ENCODE measurements at places on chromosomes 1 and 21. TPM values are rescaled to one million over a fixed set of nuclear protein-coding genes. Genes with fewer than 3 reads are reported as not detected.
A peak's percentile ranks its signal among the peaks of the same experiment; 100 is the strongest.

AMY2A gene
- not detected for total RNA-seq

AK4 gene
- 3.0 TPM for total RNA-seq

UBASH3A gene
- not detected for total RNA-seq

PER3 gene
- total RNA-seq, result 4.2 TPM

RGS16 gene
- total RNA-seq, result 4.4 TPM

SLC26A9 gene
- total RNA-seq, result 0.05 TPM

ADGRB2 gene
- 4.3 TPM for total RNA-seq

ANKRD65 gene
- 0.25 TPM for total RNA-seq

DNA sequence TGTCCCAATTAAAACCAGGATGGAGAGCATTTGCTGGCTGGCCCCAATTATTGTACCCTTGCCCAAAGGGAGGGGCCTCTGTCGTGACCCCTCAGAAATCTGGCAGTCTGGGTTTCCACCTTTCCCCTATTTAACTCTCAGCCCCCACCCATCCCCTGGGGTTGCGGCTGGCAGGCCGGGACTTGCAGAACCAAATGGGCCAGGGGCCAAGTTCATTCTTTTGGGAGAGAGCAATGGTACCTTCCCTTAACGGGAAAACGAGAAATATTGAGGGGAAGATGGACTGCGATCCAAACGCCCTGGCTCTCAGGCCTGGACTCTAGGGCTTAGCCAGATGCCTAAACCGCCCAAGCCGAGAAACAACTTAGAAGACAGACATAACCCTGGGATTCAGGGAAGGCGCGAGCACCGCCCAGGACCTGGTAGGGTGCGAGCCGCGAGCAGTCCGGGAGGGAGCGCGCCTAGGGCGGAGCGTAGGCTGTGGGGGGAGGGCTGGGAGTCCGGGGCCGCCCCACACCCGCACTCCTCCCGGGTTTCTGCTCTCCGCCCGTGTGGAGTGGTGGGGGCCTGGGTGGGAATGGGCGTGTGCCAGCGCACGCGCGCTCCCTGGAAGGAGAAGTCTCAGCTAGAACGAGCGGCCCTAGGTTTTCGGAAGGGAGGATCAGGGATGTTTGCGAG is at the start of gene SLC27A3:
Gene SLC27A3, plus strand, starts transcription at position 628 of the 678 bp plus-strand sequence. CDS start 91 bp downstream, outside the sequence.
- ATAC-seq, result peak; percentile 75

GRCh38 chr1:245085508-245086095 is 69.2 kb upstream of the KIF26B start:
- ATAC-seq, result no peak

- no peak for ATAC-seq
Observed at GRCh38 chr1:224493269-224493668, 58.7 kb upstream of the WDR26 start.

- no peak for ATAC-seq
Observed at GRCh38 chr1:107954719-107955415, 10.1 kb downstream of the VAV3 start.

DNA sequence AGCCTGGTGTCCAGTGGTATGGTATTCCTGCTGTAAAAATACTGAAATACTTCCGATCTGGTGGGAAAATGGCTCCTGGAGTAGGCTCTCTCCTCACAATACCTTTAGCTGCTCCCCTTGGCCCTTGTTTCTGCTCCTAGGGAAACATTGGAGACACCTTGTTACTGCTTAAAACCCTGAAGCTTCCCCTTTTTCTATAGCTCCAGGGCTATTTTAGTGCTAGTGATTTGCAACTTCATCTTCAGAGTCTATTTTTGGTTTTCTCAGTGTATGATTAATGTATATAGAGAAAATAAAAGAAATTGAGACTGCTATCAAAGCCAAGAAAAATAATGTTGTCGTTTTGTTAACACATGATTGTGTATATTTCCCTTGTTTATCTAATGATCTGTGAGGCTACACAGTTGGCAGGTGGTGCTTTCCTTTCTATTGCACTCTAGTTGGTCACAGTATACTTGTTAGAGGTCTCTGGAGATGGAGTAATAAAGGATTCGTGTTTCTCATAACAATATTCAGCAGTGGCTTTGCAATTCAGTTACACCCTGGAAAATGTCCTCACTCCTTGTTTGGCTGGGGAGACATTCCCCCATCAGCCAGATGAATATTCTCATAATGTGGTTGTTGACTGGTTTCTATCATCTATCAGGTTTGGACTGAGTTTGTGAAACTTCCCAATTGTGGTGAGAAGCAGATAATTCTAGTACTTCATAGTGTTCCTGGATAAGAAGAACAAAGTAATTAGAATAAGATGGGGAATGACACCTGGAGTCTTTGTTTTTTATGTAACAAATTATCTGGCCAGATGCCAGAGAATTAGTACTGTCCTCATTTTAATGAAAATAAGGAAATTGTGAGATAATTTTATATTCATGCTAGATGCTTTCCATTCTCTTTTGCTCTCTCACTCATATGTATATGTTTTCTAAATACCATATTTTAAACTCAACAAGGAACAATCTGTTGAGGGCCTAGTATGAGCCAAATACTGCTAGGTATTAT is 44.8 kb upstream of the CACYBP start:
- peak; percentile 99 for ATAC-seq

GRCh38 chr1:62439652-62440371 is 3.0 kb downstream of the USP1 start:
- no peak for ATAC-seq

GRCh38 chr1:186236921-186237320 is 138.1 kb downstream of the TPR start:
- peak; percentile 100 for ATAC-seq

DNA sequence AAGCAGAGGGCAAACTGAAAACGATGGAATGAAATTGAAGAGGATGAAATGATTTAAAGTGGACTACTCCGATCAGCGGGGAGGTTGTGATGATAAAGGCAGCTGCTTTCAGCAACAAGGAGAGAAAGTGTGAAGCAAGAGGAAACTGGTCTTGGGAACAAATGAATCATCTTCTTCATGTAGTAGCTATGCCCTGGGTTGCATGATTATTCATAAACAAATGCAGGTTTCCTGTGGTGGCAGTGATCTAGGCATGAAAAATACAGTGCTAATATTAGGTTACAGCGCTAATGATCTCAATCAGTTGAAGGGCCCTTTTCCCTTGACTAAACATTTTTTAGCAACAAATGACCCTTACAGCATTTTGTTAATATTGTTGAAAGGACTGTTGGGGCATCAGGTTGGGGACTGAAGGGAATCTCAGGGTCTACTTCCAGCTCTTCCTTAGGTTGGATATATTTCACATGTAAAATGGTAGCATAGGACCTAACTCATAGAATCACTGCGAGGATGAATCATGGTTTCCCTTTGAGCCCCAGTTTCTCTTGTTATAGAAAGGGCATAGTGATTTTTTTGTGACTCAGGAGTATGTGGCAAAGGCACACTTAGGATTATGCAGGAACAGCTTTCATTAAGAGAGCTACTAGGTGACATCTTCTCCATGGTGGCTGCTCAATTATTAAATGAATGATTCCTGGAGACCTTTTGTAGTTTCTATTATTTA is 1.9 kb upstream of the ZFYVE9 start:
- ATAC-seq, result no peak

- no peak for ATAC-seq
Observed at GRCh38 chr1:223827193-223827663, 18.5 kb downstream of the TP53BP2 start.

DNA sequence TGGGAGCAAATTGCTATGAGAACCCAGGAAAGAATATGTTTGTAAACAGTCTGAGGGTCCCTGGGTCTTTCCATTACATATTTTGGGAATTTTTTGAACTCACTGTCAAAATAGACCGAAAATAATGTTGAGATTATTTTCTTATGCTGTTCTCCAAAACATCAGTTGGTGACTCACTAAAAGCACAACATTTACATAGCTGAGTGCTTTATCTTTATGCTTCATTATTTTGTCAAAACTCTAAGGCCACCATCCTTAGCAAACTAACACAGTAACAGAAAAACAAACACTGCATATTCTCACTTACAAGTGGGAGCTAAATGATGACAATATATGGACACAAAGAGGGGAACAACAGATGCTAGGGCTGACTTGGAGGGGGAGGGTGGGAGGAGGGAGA is 459.3 kb downstream of the ADGRL2 start:
- no peak for ATAC-seq

- ATAC-seq, result no peak
Observed at GRCh38 chr1:207463571-207463970, 9.4 kb downstream of the CR2 start.

GRCh38 chr1:30765556-30766434 is 8.2 kb upstream of the LAPTM5 start:
- ATAC-seq, result no peak

- peak; percentile 74 for ATAC-seq
Observed at GRCh38 chr1:226548256-226549093, at the start of gene STUM. Gene STUM (plus strand): TSS chr1:226548764. CDS start chr1:226548905, 141 bp downstream.

DNA sequence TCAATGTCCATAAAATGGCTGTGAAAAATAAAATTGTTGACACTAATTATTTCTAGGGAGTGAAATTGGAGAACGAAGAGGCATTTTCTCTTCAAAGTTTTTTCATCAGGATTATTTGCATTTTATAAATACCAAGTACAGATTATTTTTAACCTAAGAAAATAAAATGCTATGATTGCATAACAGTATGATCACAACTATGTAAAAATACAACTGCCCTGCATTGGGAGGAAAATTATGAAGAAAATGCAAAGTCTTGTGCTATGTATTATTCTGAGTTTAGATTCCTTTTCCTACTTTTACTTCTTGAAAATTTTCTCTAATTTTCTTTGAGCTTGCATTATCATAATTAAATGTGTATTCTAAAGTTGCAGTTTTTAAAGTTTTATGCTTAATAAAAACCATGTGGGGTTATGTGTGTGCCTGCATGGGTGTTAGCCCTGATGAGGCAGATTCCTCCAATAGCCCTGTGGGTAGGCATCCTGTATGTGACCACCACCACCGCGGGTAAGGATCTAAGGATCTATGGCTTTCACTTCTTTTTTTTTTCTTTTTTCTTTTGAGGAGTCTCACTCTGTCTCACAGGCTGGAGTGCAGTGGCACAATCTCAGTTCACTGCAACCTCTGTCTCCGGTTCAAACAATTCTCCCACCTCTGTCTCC is 24.7 kb downstream of the STX6 start:
- no peak for ATAC-seq

DNA sequence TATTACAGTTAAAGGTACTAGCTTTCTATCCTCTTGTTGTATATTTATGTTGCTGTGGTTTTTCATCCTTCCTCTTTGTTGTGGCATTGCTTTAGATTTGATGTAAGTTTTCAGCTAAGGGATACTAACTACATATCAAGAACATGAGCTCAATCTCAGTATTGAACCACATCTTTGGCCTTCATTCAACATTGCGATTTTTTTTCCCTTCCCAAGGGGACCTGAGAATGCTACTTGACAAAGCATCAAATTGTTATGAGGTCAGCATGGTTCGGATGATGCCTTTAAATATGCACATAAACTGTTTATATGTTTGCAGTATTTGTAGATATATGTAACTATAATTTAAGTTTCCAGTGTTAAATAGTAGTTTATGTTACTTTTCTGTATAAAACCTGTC is 31.7 kb upstream of the GPR88 start:
- no peak for ATAC-seq

GRCh38 chr1:212555426-212555825 is 53.1 kb upstream of the ATF3 start:
- ATAC-seq, result no peak

DNA sequence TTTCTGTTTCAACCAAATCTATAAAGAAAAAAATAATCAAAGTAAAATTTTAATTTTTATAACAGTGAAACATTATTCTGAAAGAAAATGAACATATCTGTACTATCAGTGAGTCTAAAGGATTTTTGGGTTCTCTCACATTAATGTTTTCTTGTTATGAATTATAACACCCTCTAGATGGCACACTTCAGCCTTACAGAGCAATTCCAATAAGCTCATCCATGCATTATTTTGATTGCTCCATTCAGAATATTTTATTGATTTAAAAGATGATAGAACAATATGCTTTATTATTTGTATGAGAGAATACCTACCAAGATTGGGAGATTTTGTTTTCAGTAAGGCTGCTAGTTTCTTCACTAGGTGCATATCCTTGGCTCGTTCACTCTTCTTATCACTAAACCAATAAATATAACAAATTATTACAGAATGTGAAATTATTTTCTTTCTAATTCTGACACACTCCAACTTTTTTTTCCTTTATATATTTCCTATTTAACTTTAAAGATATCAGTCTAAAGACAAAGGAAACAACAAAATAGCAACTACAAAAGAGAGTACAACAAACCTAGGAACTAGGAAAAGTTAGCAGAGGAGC is 82.4 kb downstream of the RAB3GAP2 start:
- no peak for ATAC-seq

GRCh38 chr1:157044326-157044725 is 1.2 kb downstream of the ARHGEF11 start:
- ATAC-seq, result no peak

- ATAC-seq, result peak; percentile 42
Observed at GRCh38 chr1:165494949-165495857, 48.6 kb upstream of the LRRC52 start.

GRCh38 chr21:34623516-34623915 is 8.6 kb upstream of the RCAN1 start:
- no peak for ATAC-seq

- no peak for ATAC-seq
Observed at GRCh38 chr1:208036106-208036808, 125.3 kb upstream of the CD34 start.

- ATAC-seq, result no peak
Observed at GRCh38 chr1:20071416-20071815, 1.4 kb downstream of the PLA2G5 start.

DNA sequence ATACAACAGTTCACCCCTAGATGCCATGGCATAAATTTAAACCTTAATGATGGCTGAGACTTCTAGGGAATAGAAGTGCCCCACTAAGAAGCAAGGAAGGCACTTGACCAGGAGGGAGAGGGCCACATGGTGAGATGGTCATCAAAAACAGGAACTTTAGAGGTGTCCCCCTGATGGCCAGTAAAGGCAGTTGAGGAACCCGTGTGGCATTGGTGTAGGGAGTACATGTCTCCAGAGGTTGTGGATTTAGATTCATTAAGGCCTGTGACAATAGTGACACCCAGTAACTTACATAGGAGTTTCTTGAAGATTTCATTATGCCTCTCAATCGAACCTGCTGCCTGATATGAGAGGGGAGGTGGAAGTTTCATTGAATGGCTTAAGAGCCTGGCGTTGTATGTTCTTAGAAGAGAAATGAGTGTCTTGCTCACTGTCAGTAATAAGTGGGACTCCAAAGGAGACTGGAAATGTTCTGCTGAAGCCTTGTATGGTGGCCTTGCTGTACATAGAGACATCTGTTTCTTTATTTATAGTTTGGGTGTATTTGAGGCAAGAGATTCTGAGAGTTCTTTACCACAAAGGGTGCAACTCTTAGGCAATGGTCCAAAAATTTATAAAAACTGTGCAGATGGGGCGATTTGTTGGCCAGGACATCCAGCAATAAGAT is 27.9 kb downstream of the EDARADD start:
- ATAC-seq, result no peak

Data from motor neuron (in vitro differentiated cells).